ENCODE measurements at places on chromosomes 12 and 14.

DNA sequence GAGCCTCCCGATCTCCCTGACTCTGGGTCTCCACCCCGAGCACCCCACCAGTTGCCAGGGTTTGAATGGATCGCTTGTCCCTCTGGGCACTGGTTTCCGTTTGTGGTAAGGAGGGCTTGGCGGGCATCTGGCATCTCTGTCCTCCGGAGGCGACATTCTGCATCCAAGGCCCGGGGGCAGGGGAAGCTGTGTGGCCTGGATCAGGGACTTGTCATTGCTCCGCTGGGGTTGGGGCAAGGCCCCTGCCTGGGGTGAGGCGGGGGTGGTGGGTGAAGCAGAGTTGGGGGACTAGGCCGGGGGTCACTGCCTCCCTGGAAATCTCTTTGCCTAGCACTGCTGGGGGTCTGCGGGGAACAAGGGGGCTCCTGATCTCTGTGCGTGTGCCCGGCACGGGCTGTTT is 30.2 kb downstream of the KIF26A start:
- no peak for DNase-seq

DNA sequence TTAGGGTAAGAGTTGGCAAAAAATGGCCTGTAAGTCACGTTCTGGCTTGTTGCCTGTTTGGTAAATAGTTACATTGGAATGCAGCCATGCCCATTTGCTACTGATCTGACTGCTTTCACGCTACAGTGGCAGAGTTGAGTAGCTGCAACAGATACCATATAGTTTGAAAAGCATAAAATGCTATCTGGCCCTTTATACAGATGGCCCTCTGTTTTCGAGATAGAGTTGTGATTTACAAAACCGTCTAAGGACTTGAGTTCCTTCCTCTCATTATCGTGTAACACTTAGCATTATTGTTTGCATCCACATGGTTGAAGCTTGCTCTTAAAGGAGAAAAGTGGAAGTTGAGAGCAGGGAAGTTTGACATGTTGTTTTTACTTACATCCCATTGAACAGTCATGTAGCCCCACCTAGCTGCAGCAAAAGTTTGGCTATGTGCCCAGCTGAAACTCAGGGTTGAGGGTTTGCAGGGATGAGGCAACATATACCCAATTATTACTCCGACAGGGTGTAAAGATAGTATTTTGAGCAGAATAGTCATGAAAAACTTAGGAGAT is 11.3 kb upstream of the SCFD1 start:
- DNase-seq, result peak; percentile 36

GRCh38 chr12:50060120-50060468 is 2.7 kb downstream of the ASIC1 start:
- no peak for DNase-seq

DNA sequence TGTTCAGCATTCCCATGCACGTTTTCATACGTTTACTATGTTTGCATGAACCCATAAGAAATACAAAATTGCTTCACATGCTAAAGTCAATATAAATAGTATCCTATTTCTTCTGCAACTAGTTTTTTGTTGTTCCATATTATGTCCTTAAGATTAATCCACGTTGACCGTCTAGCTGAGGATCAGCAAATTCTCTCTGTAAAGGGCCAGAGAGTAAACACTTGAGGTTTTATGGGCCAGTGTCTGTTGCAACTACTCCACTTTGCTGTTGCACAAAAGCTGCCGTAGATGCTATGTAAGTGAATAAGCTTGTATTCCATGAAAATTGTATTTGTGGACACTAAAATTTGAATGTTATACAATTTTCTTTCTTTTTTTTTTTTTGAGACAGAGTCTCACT is 21.1 kb upstream of the PITPNM2 start:
- no peak for DNase-seq

- DNase-seq, result peak; percentile 80
Observed at GRCh38 chr12:92570056-92570753, 132.6 kb upstream of the PLEKHG7 start.

DNA sequence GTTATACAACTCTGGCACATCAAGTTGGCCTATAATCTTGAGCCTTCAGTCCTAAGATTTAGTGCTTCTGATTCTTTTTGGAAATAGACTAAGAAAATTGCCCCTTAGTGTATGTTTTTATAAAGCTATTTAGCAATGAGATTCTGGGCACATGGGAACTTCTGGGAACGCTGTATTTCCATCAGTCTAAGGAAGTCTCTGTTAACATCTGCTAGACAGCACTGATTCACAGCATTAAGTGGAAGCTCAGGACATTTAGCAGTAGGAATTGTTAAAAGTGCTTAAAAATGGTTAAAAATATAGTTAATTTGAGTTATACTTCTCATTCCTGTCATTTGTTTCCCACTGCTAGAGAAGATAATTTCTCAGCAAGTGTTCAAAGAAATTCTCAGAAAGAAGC is 579.1 kb downstream of the SLC16A7 start:
- no peak for DNase-seq

DNA sequence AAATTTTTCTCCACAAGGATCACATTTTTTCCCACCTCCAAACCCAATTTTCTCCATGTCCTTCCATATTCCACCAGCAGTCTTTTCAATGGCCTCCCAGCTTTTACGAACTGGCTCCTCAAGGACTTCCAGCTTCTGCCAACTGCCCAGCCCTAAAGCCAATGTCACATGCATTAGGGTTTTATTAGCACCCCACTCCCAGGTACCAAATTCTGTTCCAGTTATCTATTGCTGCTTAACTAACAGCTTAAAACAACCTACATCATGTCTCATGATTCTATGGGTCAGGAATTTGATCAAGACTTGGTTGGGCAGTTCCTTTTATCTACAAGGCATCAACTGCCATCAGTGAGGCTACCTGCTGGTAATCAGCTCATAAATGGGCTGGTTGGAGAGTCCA is 151.3 kb downstream of the SPTSSA start:
- no peak for DNase-seq

GRCh38 chr12:94761559-94761958 is 111.2 kb upstream of the TMCC3 start:
- DNase-seq, result peak; percentile 57
